ENCODE measurements at places on chromosomes 7 and 10.

GRCh38 chr10:36779238-36779846 lies 346.1 kb upstream of the ANKRD30A start:
- DNase-seq: no peak

DNA sequence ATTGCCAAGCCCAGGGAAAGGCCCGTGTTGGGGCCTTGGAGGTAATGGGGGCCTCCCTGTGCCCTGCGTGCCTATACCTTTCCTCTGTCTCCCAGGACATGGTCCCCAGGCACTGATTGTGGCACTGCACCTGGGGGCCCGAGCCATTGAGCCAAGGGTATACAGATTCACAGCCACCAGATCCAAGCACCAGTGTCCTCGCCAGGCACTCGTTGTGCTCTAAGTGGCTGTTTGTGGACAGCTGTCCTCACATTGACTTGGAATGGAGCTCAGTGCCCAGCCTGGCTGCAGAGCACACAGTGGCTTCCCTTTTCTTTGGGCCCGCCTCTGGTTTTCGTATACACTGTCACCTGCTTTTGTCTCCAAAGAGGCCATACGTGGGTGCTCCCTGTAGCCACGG lies 72.0 kb upstream of the BTBD16 start:
- DNase-seq: no peak

DNA sequence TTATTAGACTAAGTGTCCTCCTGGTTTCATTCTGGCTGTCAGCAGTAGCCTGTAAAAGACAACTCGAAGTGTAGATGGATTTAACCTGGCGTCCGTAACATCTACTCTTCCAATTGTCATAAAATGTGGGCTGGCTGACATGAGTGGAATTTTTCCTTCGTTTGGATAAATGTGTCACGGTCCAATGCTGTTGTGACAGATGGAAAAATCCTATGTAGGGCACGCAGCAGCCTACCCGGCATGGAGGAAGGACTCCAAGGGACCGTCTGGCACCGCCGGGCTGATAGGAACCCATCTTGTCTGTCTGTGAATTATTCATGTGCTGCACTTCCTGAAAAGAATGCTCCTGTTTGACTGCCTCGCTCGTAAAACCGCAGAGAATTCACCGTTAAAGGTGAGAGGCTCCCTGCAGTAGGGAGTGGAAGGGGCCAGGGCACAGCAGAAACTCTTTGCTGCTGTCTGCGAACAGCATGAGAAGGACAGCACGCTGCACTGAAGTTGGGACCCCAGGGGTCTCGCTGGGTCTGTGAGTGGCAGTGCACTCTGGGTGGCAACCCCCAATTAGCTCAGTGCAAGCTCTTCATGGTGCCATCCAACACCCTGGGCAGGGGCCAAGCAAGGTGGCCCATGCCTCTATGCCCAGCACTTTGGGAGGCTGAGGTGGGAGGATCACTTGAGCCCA lies 1.6 kb upstream of the ORAI2 start:
- peak; percentile 64 for DNase-seq

- DNase-seq: no peak
These were observed 17.5 kb downstream of the VPS50 start for GRCh38 chr7:93249491-93250148.

DNA sequence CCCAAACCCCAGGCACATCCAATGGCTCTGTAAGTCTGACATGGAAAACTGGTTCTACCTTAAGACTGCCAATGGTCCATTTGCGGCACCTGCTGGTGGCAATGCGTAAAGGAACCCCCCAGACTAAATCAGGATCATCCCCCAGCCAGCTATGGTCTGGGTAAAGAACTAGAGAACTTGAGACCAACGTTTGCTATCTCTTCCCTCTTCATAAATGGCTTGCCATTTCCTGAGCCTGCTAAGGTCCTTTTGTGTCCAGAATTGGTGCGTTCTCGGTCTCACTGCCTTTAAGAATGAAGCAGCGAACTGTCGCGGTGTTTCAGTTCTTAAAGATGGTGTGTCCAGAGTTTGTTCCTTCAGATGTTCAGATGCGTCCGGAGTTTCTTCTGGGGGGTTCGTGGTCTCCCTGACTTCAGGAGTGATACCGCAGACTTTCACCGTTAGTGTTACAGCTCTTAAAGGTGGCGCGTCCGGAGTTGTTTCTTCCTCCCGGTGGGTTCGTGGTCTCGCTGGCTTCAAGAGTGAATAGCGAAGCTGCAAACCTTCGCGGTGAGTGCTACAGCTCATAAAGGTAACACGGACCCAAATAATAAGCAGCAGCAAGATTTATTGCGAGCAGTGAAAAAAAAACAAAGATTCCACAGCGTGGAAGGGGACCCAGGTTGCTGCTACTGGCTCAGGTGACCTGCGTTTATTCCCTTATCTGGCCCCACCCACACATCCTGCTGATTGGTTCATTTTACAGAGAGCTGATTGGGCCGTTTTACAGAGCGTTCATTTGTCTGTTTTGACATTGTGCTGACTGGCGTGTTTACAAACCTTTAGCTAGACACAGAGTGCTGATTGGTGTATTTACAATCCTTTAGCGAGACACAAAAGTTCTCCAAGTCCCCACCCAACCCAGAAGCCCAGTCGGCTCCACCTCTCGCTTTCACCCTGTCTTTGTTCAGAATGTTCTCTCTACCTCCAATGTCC lies 95.4 kb downstream of the ELMO1 start:
- peak; percentile 67 for DNase-seq

DNA sequence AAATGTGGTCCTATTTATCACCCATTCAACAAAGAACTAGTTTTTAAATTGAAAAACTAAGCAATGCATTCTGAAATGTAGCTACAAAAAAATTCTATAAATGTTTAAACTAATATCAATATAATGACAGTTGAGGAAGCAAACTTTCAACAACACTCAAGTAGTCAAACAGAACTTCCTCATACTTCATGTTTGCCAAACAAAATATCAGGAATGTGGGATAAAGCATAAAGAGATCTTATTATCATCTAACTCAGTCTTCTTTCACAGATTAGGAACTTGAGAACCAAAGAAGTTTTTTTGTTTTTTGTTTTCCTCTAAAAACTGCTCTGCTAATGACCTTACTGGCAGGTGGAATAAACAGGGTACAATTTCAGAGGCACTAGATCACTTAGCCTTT lies 116.2 kb downstream of the JAZF1 start:
- DNase-seq: no peak

DNA sequence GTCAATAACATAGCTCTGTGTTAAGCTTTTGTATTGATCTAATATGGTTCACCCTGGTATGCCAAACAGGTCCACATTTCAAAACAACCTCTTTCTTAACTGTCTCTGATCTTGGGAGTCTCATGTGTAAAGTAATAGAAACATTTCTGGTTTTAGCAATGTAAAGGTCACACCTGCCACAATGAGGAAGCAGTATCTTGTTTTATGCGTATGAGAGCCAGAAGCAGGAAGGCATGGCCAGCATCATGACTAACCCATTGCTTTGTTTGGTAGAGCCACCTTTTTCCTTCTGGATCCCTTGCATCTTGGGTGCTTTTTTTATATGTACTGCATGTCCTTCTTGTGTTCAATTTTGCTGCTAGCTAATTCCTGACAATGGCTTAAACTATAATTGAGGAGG lies 411.3 kb upstream of the SEMA3C start:
- DNase-seq: no peak

- DNase-seq: peak; percentile 11
These were observed 9.2 kb downstream of the BNIP3 start for GRCh38 chr10:131972474-131973071.

DNA sequence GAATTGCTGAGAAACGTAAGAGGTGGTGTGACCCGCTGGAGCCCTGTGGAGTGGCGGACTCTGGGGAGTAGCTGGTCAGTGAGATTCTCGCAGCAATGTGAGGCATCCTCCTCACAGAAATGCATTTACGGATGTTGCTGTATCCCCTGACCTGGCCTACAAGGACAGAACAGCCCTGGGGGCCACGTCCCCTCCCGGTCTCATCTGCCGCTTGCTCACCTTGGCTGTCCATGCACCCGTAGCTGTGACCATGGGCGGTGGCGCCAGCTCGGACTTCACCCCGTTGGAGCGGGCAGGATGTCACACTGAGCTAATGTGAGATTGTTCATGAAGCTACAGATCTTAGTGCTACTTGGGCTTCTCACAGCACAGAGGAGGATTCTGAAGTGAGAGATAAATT lies 193.8 kb downstream of the EBF3 start:
- no peak for DNase-seq

DNA sequence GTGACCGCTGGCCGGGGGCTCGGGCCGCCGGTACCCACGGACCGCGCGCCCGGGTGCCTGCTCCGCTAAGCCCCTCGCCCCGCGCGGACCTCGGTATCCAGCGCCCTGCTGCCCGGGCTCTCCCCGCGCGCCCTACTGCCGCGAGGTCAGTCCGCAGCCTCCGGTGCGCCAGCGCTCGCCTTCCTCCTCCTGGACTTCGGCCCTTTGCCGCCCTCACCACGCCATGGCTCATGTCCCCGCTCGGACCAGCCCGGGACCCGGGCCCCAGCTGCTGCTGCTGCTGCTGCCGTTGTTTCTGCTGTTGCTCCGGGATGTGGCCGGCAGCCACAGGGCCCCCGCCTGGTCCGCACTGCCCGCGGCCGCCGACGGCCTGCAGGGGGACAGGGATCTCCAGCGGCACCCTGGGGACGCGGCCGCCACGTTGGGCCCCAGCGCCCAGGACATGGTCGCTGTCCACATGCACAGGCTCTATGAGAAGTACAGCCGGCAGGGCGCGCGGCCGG lies 483 bp downstream of the GDF10 start:
- DNase-seq: no peak

DNA sequence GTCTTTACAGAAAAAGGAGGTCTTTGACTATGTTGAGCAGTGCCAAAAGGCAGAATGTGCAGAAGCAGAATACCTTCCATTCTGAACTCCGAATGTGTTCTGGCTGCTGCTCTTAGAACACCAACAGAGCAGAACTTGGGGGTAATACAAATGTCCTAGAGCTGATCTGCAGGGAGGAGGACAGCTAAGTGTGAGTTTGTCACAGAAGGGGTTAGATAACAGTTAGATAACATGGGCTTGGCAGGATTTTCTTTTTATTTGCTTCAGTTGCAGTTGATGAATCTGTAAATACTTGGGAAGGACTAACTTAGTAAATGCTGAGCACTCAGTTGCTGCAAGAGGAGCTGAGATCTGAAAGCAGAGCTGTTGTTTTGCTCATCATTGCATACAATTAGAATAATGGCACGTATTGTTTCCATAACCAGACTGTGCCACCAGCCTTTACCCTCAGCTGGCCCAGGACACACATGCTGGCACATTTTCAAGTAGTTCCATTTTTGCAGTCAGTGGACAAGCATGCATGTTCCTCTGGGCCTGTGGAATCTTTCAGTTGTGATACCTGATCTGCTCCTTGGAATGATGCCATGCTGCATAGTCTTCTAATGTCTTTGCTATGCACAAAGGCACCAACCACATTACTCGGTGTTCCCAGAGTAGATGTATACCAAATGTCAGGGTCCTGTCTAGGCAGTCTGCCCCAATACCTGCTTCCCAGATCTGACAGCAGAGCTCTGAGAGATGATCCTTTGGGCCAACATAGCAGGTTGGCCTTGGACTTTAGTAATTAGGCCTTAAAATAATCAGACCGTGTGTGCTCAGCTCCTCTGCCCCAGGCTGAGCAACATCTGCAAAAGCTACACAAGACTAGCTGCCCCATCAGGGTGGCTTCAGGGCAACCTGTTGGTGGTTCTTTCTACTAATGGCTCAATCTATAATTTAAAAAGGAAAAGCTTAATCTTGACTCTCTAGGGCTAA lies 55.7 kb downstream of the GSDME start:
- DNase-seq: no peak

DNA sequence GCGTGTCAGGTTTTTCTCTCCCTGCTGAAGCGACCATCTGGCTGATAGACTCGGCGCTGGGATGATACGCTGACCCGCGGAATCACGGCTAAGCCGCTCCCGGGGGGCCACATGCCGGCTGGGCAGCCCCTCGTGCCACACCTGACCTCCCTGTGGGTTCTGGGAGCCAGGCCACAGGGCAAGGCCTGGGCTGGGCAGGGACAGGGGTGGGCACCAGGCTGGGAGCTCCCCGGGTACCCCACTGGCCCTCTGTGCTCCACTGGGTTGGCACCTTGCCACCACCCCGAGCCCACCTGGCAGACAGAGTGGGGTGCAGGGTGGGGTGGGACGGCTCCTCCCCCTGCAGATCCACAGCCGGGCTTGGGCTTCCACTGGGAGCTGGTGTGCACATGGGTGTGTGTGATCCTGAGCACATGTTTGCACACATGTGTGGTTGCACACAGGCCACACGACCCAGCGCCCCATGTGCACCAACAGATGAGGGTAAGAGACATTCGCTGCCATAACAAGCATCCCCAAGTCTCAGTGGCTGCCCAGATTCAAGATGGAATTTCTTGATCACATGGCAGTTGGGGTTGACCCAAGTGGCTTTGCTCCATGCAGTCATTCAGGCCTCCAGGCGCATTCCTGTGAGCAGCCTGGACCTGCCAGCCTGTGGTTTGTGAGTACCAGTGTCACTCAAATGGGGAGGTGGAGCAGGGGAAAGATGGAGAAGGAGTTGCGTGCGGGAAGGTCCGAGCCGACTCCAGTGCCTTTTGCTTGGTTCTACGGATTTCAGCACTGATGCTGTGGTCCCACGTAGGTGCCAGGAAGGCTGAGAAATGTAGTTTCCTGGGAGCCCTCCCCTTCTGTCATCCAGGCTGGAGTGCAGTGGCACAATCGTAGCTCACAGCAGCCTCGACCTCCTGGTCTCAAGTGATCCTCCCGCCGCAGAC lies 79.7 kb downstream of the UNCX start:
- no peak for DNase-seq

DNA sequence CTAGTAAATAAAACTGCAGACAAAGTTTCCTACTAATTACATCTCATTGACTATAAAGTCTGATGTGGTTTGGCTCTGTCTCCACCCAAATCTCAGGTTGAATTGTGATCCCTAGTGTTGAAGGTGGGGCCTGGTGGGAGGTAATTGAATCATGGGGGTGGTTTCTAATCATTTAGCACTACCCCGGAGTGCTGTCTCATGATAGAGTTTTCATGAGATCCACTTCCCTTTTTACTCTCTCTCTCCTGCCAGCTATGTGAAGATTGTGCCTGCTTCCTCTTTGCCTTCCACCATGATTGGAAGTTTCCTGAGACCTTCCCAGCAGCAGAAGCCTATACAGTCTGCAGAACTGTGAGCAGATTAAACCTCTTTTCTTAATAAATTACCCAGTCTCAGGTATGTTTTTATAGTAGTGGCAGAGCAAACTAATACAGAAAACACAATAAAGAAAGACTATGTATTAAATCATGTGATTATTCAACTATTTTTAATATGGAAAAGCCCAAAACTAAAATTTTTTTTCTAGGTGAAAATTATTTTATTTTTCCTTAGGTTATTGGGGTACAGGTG lies 232.1 kb downstream of the FZD1 start:
- no peak for DNase-seq
